ENCODE measurements at places on chromosomes 5 and 9.

DNA sequence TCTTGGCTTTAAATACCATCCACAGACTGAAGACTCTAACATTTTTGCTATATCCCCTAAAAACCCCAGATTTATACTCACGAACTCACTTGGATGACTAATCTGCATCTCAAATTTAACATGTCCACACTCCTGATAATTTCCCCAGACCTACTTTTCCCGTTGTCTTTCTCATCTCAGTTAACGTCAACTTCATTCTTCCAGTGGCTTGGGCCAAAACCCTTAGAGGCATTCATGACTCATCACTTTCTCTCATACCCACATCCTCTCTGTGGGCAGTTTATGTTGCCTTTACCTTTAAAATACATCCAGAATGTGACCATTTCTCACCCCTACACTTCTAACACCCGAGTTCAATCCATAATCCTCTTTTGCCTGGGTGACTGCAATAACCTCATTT is 96.7 kb downstream of the EDIL3 start:
- DNase-seq: no peak

DNA sequence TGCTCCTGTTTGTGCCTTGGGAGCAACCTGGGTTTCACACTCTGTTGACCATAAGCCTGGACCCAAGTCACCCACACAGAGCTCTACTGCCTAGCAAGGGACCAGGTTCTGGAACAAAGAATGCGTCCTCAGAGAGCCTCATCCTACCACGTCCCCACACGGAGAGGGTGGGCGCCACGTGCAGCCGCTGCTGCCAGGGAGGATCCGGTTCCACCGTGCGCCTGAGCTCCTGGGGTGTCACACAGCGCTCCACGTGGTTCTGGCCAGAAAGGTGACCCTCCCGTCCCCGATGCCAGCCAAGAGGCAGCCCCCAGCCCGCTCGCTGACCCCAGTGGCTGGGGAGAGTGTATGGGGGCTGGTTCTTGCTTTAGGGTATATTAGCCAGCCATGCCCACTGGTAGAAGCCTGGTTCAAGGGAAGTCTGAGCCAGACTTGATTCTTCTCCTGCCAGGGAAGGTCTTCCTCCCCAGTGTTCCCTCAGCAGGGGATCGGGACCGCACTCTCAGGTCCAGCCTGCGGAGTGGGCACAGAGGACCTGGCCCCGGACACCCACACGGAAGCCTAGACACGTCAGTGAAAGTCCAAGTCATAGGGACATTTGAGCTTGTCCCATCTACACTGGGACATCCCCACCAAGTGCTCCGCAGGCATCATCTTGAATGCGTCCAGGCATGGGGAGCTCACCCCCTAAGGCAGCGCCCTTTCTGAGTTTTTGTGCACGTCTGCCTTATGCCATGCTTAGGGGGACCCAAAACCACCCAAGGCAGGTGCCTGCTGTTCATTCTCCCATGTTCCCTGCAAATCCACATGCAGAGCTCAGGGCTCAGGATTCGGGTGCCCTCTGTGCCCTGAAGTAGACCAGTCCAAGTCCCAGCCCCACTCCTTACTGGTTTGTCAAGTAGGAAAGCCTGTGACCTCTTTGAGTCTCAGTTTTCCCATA is 2.4 kb downstream of the FCN1 start:
- DNase-seq: no peak

DNA sequence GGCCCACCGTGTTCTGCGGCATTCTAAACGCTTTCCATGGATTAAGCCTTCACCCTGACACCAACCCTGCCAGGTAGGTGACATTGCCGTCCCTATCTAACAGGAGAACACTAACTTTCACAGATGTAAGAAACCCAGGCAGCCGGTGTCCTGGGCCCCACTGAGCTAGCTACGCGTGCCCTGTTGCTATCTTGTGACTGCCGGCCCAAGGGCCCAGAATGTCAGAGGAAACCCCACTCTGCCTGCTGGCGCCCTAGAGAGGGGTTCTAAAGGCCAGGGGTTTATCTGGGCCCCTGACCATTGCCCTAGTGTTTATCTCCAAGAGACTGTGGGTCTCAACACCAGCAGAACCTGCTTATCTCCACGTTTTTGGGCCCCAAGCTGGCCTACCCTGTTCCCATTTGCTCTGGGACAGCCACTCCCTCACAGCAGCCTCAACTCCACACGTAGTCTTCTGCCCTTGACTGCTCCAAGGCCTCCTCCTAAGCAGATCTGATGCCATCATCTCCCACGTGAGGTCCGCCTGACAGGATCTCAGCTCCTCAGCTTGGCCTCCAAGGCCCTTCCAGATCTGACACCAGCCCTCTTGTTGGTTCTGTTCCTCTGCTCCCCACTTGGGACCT is 18.1 kb upstream of the ZBTB34 start:
- DNase-seq: no peak

GRCh38 chr9:109497226-109498153 is 617 bp downstream of the PTPN3 start:
- no peak for DNase-seq

DNA sequence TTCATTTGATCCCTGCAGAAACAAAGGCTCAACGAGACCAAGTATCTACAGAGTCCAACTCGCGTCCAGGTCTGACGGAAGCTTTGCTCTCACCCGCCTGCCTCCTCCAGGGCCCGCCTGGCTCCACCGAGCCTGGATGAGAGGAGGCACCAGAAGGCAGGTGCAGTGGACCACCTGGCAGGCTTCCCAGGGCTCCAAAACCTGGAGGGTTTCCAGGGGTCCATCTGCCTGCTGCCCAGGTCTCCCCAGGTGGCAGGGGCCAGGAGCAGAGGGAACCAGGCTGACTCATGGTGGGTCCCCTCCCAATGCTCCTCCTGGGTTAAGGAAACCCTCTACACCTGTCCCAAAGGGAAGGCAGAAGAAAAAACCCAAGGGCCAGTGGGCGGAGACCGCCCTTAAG is 59.5 kb downstream of the VAV2 start:
- no peak for DNase-seq

DNA sequence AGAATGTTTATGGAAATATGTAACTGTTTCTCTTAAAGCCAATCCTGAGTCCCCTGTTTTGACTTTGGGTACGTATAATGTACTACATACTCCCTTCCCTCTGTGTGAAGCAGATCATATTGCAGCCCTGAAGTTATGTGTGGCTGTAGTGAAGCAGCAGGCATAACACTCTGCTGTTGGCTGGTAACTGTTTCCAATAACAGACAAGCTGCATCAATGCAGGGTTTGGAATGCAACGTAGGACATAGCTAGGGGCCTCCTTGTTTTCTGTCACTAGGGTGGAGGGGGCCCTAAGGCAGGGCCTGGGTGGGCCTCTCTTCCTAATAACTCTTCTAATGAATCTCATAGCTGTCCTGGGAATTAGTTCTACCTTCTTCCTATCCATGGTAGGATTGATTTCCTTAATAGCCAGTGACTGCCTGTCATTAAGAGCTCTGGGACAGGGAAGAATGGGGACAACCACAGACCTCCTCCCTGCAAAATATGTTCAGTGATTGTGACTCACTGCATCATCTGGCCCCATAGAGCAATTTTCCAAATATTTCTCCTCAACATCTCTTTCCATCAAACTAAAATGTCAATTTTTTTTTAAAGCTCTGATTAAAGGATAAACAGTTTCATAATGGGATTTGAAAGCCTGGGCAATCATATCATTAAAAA is 129.6 kb upstream of the HMHB1 start:
- DNase-seq: no peak

DNA sequence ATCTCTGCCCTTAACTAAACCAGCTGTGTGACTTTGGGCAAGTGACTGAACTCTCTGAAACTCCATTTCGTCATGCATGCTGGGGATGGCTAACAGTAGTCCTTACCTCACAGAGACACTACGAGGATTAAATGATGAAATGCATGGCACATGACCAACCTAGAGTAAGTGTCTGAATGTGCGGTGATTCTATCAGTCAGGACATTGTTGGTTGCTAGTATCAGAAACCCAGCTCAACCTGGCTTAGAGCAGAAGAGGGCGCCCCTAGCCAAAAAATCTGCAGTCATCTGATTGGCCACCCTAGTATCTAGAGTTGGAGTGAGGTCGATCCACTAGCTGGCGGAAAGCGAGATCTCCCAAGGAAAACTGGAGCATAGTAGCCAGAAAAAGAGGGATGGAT is 25.2 kb downstream of the NEURL1B start:
- no peak for DNase-seq

DNA sequence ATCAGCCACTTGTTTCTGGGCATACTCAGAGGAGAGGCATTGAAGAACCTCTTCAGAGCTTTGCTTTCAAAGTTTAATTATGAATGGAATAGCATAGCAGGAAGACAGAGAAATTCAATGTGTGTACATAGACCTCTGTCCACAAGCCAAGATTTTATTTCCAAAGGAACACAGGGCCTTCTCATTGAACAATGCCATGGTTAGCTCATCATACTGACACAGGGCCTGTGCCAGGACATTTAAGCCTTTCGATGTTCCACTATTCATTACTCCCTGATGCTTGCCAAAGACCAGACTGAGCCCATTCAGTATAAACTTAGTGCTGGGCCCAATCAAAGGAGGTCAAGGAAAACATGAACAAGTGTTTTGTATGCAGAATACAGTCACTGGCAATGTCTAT is 280.8 kb downstream of the FBXL17 start:
- no peak for DNase-seq

- DNase-seq: no peak
Observed at GRCh38 chr5:73419117-73419464, 29.5 kb downstream of the FOXD1 start.

- no peak for DNase-seq
Observed at GRCh38 chr9:95766906-95767305, 108.6 kb upstream of the ERCC6L2 start.

DNA sequence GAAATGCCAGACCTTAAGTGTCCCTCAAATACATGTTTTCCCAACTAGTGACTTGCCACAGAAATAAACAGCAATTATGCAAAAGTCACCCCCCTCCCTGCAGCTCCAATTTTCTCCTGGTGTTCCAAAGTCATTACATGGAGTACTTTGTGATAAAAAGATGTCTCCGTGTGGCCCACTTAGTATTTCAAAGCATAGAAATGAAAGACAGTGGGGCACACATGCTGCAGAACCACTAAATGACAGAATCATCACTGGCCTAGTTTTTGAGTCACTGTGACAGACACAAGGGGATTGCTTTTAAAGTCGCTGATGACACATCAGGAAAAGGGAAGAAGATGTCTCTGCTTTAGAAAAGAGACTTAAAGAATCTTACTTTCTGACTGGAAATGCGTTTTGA is 323.4 kb downstream of the PSAT1 start:
- no peak for DNase-seq

- no peak for DNase-seq
Observed at GRCh38 chr5:96509721-96510350, 76.8 kb upstream of the PCSK1 start.
